ENCODE measurements at places on chromosomes 2 and 18.

GRCh38 chr2:136116151-136116812, 1.7 kb downstream of the CXCR4 start:
- H3K4me3 ChIP-seq: no peak overlapping the region
- DNase-seq: no peak
- H3K36me3 ChIP-seq: no peaks in the 10 kb centered on the region
- no peak overlapping the region for H3K27ac ChIP-seq

DNA sequence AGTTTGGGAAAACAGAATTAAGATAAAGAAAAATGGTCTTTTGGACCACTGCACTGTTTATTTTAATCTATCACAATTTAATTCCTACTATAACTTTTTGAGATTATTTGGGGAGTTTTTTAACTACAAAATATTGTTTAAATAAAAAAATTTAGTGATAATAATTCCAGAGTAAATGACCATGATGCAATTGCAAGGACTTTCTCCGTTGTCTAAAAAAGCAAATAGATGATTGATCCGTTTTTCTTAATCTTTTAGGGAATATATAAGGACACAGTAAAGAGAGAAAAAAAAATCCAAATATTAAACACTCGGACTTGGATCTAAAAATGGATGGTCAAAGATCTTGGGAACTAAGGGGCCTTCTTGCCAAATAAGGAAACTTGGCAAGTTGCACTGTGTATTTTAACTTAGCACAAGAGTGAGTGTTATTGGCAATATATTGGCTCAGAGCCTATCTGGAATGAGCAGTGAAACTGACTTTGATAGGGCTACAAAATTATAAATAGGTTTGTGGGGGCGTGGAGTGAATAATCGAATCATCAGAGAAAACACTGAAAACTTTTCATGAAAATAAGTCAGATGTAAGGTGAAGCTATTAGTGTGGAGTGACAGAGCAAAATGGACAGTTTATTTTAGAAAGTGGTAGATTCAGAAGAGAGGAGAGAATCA, 2.0 kb downstream of the MAP3K20 start:
- peaks cover 14% of the 10 kb centered on the region for H3K4me1 ChIP-seq
- peak overlapping the region; percentile 97 for H3K27ac ChIP-seq
- peak; percentile 68 for DNase-seq
- peak overlapping the region; percentile 95 for H3K4me3 ChIP-seq

GRCh38 chr2:203379156-203379555, 51.0 kb downstream of the ABI2 start:
- no peaks in the 10 kb centered on the region for H3K4me1 ChIP-seq
- H3K27ac ChIP-seq: no peak overlapping the region
- no peak overlapping the region for H3K4me3 ChIP-seq
- no peak for DNase-seq

- peaks cover 34% of the 10 kb centered on the region for H3K4me1 ChIP-seq
- no peak for DNase-seq
- H3K27me3 ChIP-seq: no peaks in the 10 kb centered on the region
- H3K27ac ChIP-seq: peak overlapping the region; percentile 47
- no peak overlapping the region for H3K4me3 ChIP-seq
Measured at GRCh38 chr2:43040084-43040854, 186.1 kb downstream of the ZFP36L2 start.

- H3K27ac ChIP-seq: no peak overlapping the region
- no peaks in the 10 kb centered on the region for H3K36me3 ChIP-seq
- H3K4me1 ChIP-seq: no peaks in the 10 kb centered on the region
Measured at GRCh38 chr2:83022631-83023210, 1436.4 kb downstream of the SUCLG1 start.

DNA sequence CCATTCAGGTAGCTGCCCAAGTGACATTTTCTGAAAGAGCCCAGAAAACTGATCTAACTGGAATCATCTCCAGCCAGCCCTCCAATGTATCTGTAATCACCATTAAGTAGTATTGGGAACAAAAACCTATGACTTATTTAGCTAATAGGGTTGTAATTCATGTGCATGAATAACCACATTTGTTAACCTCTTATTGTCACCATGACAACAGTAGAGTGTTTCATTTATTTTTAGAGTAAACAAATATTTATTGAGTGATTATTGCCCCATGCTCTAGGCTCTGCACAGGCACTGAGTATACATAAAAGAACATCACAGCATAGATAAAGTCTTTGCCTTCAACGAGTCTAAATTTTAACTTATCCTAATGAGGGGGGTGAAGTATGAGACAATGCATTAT, 265.4 kb upstream of the UBE2E3 start:
- H3K27ac ChIP-seq: no peak overlapping the region
- H3K27me3 ChIP-seq: no peaks in the 10 kb centered on the region
- no peaks in the 10 kb centered on the region for H3K4me1 ChIP-seq
- no peaks in the 10 kb centered on the region for H3K36me3 ChIP-seq

GRCh38 chr18:45015788-45016128, 335.1 kb downstream of the SETBP1 start:
- H3K4me1 ChIP-seq: peaks cover 15% of the 10 kb centered on the region
- H3K27ac ChIP-seq: no peak overlapping the region
- DNase-seq: no peak
- H3K36me3 ChIP-seq: no peaks in the 10 kb centered on the region
- no peaks in the 10 kb centered on the region for H3K27me3 ChIP-seq
- H3K4me3 ChIP-seq: no peak overlapping the region

DNA sequence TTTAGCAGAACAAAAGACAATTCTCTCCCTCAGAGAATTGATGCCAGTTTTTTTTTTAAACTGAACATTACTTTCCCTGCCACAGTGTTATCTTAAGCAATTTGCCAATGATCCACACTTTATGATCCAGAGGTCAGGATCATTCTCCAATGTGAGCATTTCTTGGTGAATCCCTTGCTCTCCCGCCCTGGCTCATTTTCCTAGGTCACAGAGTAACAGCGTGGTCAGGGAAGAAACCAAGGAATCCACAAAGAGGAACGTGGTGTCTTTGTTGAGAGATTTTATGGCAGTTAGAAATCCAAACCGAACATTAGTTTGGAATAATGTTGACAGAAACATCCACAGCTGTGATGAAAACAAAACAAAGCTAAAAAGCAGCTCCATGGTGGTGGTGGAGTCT, 250.3 kb downstream of the TTC32 start:
- no peak for DNase-seq
- no peak overlapping the region for H3K27ac ChIP-seq
- no peak overlapping the region for H3K4me3 ChIP-seq

DNA sequence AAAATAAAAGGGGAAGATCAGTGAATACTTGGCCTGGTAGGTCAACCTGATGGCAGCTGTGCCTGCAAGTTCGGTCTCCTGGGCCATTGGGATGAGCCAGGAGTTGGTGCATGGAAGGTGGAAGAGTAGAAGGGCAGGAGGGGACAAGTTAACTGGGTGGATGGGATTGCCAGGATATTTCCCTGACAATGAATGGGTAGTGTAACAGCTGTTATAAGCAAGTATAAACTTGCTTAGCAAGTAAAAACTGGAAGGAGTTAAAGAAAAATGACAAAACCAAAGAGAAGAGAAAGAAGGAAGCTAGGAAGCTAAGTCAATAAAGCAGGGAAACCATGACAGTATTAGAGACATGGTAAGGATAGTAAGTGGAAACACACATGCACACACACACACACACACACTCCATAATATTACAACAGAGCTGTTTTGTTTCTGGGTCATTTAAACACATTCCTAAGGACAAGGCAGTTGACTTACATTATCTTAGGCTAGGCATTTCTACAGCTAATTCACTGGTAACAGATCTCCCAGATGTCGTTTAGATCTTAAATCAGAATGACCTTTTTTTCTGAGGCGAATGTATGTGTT, 29.7 kb downstream of the MEP1B start:
- no peak for DNase-seq
- no peak overlapping the region for H3K27ac ChIP-seq
- no peak overlapping the region for H3K4me3 ChIP-seq
- H3K4me1 ChIP-seq: no peaks in the 10 kb centered on the region
- H3K36me3 ChIP-seq: no peaks in the 10 kb centered on the region

- no peak within 1 kb of the TSS for H3K27ac ChIP-seq
- H3K27me3 ChIP-seq: peaks cover 91% of the 10 kb centered on the region
- no peak for DNase-seq
Measured at GRCh38 chr2:176156807-176157498, at the start of gene HOXD3. TSS of gene HOXD3 (plus strand) at chr2:176157307. CDS start at chr2:176169115, 11,808 bp downstream.

GRCh38 chr2:130791617-130791939, 36.2 kb downstream of the AMER3 start:
- no peak overlapping the region for H3K4me3 ChIP-seq
- no peaks in the 10 kb centered on the region for H3K4me1 ChIP-seq
- no peaks in the 10 kb centered on the region for H3K27me3 ChIP-seq
- H3K27ac ChIP-seq: no peak overlapping the region
- DNase-seq: no peak

- H3K4me3 ChIP-seq: no peak overlapping the region
- H3K27me3 ChIP-seq: no peaks in the 10 kb centered on the region
- no peaks in the 10 kb centered on the region for H3K36me3 ChIP-seq
- DNase-seq: peak; percentile 53
Measured at GRCh38 chr2:27849558-27850205, 40.5 kb downstream of the RBKS start.

DNA sequence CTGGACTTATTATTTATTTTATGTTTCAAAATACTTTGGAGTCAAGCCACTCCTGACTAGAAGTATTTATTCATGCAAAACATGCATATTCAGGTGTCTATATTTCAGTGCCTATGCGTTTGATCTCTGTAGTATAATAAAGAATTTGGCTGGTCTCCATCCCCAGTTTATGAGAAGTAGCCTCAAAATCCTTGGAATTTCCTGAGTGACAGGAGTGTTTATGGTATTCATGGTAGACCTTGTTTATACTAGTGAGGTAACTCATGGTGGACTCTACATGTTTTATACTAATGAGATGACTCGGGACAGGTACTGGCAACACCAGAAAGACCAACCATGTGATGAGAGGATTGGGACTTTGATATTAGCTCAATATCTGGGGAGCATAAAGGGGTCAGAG, 43.9 kb upstream of the CSRNP3 start:
- H3K27ac ChIP-seq: no peak overlapping the region
- no peaks in the 10 kb centered on the region for H3K4me1 ChIP-seq

- H3K4me1 ChIP-seq: peaks cover 16% of the 10 kb centered on the region
- no peak for DNase-seq
- H3K36me3 ChIP-seq: peaks cover 2% of the 10 kb centered on the region
- no peak overlapping the region for H3K4me3 ChIP-seq
Measured at GRCh38 chr2:46145840-46146239, 151.4 kb upstream of the EPAS1 start.

DNA sequence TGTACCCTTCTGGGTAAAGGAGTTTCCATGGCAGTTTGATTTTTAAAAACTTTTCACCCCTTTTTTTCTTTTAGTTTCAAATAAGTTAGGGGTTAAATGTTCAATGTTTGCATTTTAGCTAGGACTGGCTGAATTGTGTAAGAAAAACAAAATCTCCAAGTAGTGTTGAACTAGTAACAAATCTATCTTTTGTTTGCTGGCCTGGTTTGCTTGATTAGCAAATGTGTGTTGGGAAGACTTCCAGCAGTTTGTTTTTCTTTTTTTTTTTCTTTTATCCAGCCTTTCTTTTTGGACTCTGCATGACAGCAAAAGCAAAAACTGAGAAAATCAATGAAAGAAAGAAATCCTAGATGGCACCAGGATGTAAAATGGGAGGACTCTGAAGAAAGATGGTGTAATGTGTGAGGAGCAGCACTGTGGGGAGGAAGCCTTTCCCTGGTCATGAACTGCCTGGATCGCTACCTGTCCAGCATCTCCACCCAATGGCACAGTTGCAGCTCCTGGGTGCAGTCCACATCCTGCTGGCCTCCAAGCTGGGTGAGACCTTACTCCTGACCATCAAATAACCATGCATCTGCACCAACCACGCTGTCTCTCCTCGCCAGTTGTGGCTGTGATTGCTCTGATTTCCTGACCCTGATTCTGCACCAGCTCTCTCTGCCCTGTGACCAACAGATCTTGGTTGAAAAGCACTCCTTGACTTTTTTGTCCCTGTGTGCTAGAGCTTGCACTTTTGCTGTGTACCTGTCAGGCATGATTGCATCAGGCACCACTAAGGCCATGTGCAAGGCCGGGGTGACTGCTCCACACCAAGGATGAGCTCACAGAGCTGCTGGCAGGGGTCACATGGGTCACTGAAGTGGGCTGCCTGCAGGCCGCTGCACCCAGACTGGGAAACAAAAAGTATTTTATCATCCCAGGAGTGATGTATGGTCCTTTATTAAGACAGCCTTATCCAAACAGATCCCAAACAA, 71.2 kb upstream of the ZNF236 start:
- no peaks in the 10 kb centered on the region for H3K27me3 ChIP-seq
- H3K4me1 ChIP-seq: no peaks in the 10 kb centered on the region
- H3K27ac ChIP-seq: no peak overlapping the region
- no peaks in the 10 kb centered on the region for H3K36me3 ChIP-seq
- no peak for DNase-seq

GRCh38 chr2:130264046-130264445, 65.8 kb upstream of the TUBA3E start:
- no peaks in the 10 kb centered on the region for H3K4me1 ChIP-seq
- no peak overlapping the region for H3K27ac ChIP-seq
- peaks cover 13% of the 10 kb centered on the region for H3K27me3 ChIP-seq
- no peaks in the 10 kb centered on the region for H3K36me3 ChIP-seq

DNA sequence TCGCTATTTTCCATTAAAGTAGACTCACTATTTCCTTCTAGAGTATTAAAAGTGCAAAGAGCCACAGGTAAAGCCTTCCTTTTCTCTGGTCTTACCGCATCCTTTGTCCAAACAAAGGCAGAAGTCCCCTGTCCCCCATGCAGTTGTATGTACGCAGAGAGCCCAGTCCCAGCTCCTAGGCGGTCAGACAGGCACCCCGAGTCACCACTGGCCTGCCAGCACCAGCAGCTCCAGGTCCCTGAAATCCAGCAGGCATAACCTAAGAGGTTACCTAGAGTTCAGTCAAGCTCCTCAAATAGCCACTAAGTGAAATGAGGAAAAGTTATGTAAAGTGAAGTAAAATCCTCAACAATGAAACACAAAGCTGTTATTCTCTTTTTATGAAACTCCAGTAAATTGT, 60.4 kb upstream of the TWIST2 start:
- no peak overlapping the region for H3K4me3 ChIP-seq
- peaks cover 16% of the 10 kb centered on the region for H3K27me3 ChIP-seq
- no peaks in the 10 kb centered on the region for H3K36me3 ChIP-seq

- peaks cover 82% of the 10 kb centered on the region for H3K27me3 ChIP-seq
- no peaks in the 10 kb centered on the region for H3K36me3 ChIP-seq
- no peak overlapping the region for H3K27ac ChIP-seq
- H3K4me3 ChIP-seq: no peak overlapping the region
- DNase-seq: no peak
Measured at GRCh38 chr2:232420073-232420454, 13.4 kb downstream of the ALPG start.

DNA sequence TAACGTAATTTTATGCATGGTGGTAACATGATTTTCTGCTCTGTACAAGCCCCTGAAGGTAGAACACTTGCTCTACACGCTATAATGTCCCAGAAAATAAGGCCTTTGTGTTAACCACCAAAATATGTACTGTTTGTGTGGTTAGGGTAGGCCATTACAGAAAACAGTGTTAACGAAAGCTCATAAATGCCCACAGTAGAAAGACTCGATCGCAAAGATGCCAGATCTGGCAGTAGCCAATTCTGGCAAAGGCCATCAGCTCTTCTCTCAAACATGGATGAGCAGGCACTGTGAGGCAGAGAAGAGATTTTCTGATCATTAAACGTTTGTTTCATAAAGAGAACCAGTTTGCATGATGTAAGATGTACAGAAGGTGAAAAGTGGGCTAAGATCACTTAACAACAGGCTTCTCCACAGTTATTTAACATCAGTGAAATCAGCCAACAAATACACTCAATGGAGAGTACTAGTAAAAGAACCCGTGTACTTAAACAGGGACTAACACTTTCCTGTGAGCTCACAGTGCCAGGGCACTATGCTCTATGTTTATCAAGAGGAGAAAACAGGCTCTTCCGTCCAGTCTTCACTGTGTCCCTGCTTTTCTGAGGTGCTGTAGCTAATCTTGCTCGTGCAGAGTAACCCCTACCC, 80.3 kb downstream of the SPRED2 start:
- H3K27ac ChIP-seq: no peak overlapping the region
- H3K36me3 ChIP-seq: no peaks in the 10 kb centered on the region
- no peaks in the 10 kb centered on the region for H3K27me3 ChIP-seq
- H3K4me1 ChIP-seq: peaks cover 18% of the 10 kb centered on the region
- H3K4me3 ChIP-seq: no peak overlapping the region
